Fibroblast of mammary gland (primary cell): ENCODE measurements at places on chromosomes 3 and 15.

- no peak for DNase-seq
These were observed 647.4 kb downstream of the FHIT start for GRCh38 chr3:60603860-60604259.

DNA sequence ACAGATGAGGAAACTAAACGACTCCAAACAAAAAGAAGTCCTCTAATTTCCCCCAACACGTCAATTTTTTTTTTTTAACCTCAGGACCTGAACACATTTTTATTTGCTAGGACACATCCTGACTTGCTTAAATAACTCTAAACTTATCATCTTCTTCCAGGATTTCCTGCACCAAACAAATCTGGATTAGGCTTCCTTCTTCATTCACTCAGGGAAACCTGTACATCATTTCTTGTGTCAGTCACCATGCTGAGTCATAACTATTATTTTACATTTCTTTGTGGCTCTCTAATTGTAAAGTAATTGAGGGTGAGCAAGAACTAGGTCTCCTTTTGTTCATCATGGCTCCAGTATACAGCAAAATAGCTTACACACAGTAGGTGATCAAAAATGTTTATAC lies 433.4 kb upstream of the GBE1 start:
- DNase-seq = no peak

- DNase-seq = no peak
These were observed 75.8 kb upstream of the SYN2 start for GRCh38 chr3:11928381-11928780.

- DNase-seq = no peak
These were observed 149.5 kb downstream of the RYR3 start for GRCh38 chr15:33460166-33460805.

GRCh38 chr15:94761574-94761973 lies 530.2 kb downstream of the MCTP2 start:
- DNase-seq = no peak

DNA sequence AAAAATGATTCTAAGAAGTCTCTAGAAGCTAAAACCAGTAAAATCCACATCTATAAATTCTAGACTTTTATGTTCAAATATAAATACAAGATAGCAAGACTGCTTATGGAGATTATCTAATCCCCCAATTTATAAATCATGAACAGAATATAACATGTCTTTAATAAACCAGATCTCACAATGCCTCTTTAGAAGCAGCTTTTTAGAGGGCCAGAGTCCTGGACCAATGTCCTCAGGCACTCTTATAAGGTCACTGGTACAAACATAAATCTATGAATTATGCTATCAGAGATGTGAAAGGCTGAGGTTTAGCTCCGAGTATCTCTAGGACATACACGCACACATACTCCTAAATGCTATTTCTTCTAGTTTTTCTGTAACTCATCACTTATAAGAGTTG lies 78.3 kb downstream of the ADAM10 start:
- no peak for DNase-seq

DNA sequence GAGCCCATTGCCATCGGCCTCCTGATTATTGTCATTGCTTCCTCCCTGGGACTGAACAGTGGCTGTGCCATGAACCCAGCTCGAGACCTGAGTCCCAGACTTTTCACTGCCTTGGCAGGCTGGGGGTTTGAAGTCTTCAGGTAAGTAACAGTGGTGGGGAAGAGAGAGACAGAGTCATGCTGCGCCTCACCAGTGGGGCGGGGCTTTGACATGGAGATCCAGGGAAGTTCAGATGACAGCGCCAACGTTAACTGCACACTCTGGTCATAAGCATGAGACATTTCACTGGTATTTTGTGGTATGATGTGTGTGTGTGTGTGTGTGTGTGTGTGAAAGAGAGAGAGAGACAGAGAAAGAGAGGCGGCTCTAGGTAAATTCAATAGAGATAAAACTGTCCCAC lies 41.0 kb downstream of the AQP9 start:
- peak; percentile 57 for DNase-seq

DNA sequence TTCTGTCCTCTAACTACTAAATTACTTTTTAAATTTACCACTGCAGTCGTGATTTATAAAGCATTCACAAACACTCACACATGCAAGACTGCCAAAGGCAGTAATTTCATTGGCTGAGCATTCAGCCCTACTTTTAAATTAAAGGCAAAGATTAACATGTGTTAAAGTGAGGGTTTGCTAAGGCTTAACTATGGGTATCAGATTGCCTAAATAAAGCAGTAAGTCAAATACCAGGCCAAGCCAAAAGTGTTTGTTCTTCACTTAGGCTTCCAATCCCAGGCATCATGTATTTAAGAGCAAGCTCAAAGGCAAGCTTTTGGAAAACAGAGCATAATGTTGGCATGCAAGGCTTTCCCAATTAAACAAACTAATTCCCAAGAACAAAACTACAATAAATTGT lies 187.3 kb downstream of the SUCNR1 start:
- no peak for DNase-seq

DNA sequence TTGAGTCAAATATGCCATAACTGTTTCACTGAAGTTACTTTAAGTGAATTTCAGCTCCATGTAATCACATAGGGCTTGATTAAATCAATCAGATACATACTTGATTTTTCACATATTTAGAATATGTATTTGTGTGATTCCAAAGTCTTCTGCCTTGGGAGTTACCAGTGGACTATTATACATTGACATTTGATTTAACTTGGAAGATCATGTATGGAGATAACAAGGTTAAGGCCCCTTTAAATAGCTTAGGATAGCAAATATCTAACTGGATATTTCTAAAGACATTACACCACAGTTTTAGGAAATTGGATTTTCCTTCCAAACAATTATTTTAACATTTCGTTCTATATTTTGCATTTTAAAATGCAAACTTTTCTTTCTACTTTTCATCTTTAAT lies 405.0 kb downstream of the RAP2B start:
- DNase-seq = no peak

DNA sequence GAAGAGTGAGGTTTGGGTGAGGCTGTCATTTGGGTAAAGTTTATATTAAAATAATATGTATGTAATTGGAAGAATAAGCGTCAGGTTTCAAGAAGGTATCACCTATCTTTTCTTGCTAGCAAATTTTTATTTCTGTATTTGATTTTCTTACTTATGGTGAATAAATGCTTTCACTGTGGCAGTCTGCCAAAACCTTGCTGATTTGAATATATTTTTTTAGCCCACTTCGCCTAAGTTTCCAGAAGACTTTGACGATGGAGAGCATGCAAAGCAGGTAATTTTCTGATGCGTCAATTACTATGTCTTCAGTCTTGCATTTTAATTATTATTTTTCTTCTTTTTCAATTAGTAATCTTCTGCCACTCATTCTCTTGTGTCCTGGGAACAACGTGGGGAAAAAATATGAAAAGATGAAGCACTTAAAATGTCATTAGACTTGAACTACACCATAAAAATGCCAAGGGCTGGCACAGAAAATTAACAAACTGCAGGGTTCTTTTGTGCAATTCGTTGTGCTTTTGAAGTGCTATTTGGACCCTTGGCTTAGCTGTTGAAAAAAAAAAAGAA lies 40.4 kb downstream of the SRP14 start:
- no peak for DNase-seq

DNA sequence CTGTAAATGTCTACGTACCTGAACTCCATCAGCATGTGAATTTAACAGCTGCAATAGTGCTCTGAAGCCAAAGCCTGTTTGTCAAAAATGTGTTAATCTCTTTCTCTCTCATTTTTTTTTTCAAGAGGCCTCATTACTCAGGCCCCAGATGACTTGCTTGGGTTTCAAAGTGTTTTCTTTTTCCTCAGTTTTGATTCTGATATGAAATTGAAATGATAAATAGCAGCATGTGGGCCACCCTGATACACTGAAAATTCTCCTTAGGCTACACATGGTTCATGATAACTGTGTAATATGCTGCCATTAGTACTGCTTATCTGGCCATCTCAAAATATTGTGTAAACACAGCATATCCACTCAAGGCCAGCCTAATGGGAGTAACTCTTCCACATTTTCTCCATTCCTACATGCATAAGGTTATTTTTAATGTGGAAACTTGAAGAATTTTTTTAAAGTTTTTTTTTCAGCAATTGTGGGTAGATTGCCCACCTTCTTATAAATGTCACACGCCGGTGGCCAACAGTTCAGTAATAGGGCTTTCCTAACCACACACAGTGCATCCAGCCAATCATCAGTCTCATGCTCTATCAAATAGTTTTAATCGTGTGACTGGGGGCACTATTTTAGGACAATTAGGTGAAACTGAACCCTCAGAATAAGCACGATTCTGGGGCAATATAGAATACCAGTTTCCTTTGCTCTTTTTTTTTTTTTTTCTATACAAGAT lies 13.1 kb upstream of the DENND4A start:
- DNase-seq = no peak
